Tongue (tissue), 3 donors: ENCODE measurements at places on chromosomes 16 and 17.

DNA sequence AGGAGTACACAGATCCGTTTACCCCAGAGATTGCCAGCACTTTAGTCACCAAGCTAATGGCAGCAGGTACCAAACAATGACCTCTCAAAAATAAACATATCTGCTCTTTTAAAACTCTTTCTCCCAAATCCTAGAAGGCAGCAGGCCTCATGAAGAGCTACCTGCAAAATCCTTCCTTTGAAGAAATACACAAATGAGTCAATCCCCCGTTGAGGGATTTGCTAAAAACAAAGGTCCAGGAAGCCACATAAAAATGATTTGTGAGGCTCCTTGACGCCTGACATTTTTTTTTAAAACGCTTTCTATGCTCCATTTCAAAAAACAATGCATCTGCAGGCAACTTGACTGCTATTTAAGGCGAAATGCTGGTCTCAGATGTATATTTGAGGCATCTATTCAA, 58.2 kb downstream of the NACA2 start:
- no peak for DNase-seq

- DNase-seq, result no peak
Observed at GRCh38 chr16:10607157-10607556, 26.8 kb upstream of the EMP2 start.

- no peak for DNase-seq
Observed at GRCh38 chr16:17423221-17423620, 47.5 kb downstream of the XYLT1 start.

GRCh38 chr16:23362460-23363317, 60.6 kb downstream of the SCNN1B start:
- DNase-seq, result peak; percentile 18

GRCh38 chr17:2905696-2906501, 109.7 kb downstream of the RAP1GAP2 start:
- DNase-seq, result no peak

- DNase-seq, result no peak
Observed at GRCh38 chr16:51624080-51624775, 473.2 kb upstream of the SALL1 start.
